ENCODE measurements at places on chromosomes 4 and X.

- DNase-seq = no peak
These were observed 106.4 kb downstream of the ABLIM2 start for GRCh38 chr4:8052160-8052691.

- DNase-seq = no peak
These were observed 58.3 kb upstream of the RAP1GDS1 start for GRCh38 chr4:98202907-98203306.

DNA sequence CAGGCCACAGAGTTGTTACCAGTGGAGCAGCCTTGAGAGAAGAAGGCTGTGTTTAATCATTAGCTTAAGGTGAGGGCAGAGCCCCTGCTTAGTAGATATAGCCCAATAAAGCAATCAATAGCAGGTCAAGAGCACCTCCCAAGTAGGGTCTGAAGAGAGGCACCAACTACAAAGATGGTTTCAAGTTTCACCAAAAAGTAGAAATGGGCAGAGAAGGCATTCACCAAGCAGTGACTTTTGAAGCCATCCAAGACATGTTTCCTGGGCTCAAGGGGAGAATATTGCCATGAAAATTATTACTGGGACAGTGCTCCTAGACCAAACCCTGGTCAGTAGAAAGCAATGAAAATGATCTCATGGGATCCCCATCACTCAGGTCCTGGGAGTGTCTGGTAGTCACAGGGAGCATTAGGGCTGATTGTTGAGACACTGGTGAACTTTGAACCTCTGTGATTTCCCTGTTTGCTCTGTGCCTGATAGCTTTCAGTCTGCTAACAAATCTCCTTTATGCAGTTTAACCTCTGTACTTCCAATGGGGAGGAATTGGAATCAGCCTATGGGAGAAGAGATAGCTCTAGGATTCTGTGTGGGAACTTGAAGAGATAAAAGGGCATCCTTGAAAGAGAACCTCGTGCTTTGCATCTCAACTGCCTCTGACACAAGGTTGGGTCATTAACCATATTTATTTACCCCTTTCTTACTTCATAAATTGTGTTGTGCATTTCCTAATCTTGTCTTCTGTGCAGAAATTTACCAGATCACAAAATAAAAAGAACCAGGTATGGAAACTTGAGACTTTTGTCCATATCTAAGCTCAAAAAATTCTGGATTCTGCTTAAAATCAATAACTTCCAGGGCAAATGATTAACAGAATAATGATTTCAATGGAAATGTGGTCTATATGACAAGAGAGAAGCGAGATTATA, 9.3 kb upstream of the OTC start:
- DNase-seq = no peak

- no peak for DNase-seq
These were observed 60.2 kb upstream of the HS3ST1 start for GRCh38 chr4:11488657-11489452.

DNA sequence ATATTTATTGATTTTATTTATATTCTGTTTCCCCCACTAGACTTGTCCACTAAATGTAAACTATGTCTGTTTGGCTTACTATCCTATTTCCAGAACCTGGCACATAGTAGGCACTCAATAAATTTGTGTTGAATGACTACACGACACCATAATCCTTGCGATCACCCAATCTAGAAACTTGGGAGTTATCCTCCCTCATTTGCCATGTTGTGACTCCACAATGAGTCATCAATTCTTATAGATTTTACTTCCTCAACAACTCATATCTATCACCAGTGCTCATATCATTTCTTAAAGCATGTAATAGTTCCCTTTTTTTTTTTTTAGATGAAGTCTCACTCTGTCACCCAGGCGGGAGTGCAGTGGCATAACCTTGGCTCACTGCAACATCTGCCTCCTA, 39.9 kb upstream of the VAMP7 start:
- DNase-seq = no peak

GRCh38 chrX:71619986-71620385, 1.7 kb upstream of the CXCR3 start:
- no peak for DNase-seq

DNA sequence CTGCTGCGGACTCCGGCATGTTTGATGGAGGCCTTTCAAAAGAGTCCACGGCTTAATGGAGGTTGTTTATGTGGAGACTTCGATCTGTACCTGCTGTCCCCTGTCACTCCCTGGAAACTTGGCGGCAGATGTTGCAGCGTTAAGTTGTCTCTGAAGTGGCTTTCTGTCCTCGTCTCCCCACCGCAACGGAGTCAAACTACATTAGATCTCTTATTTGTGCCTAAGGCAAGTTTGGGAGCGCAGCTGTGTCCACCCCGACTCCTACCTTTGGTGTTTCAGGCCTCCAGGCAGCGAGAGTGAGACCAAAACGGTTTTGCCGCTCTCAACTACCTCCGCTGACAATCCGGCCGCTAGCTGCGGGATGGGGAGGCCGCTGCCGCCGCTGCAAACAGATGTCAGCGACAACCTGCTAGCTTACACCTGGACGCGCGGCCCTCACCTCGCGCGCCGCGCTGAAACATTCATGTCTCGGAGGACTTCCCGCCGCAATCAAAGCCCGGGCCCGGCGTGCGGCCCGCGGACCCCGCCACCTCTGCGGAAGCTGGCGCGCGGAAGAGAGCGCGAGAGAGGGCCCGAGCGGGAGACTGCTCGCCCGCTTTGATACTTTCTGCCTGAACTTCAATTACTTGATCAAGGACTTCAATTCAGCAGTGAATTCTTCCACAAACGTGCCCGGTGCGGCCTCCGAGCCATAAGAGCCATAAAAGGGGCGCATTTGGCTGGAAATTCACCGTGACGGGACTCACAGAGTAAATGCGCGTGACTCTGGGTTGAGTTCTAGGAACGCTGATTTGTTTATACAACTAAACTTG, 108.4 kb downstream of the ANTXR2 start:
- DNase-seq = peak; percentile 88

DNA sequence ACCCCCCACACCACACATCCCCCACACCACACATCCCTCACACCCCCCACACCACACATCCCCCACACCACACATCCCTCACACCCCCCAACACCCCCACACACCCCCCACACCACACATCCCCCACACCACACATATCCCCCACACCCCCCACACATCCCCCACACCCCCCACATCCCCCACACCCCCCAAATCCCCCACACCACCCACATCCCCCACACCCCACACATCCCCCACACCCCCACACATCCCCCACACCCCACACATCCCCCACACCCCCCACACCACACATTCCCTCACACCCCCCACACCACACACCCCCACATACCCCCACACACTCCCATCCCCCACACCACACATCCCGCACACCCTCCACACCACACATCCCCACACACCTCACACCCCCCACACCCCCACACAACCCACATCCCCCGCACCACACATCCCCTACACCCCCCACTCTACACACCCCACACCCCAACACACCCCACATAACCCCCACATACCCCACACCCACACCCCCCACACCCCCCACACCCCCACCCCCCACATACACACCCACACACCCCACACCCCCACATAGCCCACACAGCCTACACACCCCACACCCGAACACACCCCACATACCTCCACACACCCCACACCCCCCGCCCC, 172.9 kb downstream of the DCLK2 start:
- no peak for DNase-seq

DNA sequence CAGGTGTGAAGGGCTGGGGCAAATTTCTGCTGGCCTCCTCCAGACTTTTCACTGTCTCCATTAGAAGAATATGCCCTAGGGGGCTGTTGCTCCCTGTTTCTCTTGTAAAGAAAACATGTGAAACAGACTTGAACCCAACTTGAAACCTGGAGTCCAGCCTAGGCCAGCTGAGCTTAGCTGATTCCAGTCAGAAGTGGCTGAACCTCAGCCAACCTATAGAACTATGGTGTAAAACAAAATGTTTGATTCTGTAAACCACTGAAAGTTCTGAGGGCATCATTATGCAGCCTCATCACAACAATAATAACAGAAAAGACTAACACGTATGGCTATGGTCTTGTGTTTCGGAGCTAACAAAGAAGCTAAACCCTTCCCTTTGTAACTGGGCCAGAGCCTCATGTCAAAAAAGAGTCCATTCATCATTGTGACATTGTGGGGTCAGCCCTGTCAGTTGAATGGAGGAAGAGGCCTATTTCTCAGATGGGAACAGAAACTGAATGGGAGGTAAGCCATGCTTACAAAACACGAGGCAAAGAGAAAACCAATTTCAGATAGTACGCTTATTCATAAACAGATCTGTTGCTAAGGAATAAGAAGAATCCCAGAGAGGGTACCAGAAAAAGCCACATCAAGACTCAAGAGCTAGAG, 34.1 kb downstream of the SETD7 start:
- peak; percentile 65 for DNase-seq

DNA sequence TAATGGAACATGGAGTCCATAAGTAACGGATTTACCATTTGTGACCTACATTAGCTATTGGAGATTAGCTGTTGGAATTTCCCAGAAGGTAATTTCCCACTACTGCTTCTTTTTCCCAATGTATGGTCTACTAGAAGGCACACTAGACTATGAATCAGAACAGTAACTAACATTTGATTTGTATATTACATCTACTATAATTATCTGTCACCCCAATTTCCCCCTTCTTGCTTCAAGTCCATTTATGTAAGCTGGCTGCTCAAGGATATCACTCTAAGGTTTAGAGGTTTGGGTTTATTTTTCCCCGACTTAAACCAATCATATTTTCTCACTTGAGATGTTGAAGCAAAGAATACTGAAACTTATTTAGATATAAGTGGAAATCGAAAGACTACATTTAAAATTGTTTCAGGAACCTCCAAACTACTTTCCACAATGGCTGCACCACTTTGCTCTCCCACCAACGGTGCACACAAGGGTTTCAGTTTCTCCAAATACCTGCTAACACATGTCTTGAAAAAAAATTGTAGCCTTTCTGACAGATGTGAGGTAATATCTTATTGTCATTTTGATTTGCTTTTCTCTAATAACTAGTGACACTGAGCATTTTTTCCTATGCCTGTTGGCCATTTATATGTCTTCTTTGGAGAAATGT, 33.3 kb upstream of the H2AZ1 start:
- DNase-seq = no peak

GRCh38 chrX:121642415-121642814, 595.0 kb downstream of the GLUD2 start:
- DNase-seq = no peak

DNA sequence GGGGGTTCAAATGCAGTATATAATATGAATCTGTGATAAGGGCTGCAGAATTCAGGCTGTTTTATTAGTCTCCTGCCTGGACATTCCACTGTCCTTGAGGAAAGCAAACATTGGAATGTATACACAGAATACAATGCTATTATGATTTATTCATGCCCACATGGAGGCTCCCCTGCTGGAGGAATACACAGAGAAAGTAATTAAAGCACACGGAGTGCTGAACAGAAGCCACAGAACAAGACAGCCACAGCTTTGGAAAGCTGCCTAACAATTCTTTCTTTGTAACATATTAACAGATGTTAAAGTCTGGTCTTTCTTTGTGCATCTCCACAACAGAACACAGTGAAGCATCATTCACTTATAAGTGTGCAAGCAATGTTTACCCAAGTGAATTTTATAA, 155.8 kb downstream of the ARAP2 start:
- peak; percentile 36 for DNase-seq

GRCh38 chr4:180054291-180054690, 2188.9 kb upstream of the TENM3 start:
- DNase-seq = no peak

GRCh38 chrX:77446908-77447652, at the start of gene FGF16:
TSS of gene FGF16 (plus strand) at chrX:77447389. CDS start at chrX:77447675, 286 bp downstream.
- DNase-seq = peak; percentile 58

GRCh38 chrX:40952855-40953254, 132.4 kb upstream of the USP9X start:
- DNase-seq = no peak

GRCh38 chr4:23422878-23423277, 467.0 kb downstream of the PPARGC1A start:
- DNase-seq = no peak

GRCh38 chr4:21795091-21795490, 153.5 kb downstream of the KCNIP4 start:
- DNase-seq = no peak

DNA sequence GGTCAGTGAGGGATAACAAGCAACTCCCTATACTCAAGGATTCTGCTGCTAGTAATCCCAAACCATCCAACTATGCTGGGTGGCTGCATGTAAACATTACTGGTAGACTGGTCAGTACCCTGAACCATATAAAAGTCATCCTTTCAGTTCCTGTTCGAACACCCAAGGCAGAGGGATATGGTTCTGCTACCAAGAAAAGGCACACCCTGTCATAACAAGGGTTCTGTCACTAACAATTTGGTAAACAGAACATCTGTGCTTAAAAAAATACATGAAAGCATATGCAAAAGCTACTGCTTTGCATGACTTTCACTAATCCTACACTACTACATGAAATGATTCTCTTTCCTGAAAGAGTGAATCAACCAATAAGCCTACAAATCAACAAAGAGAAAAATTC, 76.8 kb upstream of the MCF2 start:
- DNase-seq = no peak

DNA sequence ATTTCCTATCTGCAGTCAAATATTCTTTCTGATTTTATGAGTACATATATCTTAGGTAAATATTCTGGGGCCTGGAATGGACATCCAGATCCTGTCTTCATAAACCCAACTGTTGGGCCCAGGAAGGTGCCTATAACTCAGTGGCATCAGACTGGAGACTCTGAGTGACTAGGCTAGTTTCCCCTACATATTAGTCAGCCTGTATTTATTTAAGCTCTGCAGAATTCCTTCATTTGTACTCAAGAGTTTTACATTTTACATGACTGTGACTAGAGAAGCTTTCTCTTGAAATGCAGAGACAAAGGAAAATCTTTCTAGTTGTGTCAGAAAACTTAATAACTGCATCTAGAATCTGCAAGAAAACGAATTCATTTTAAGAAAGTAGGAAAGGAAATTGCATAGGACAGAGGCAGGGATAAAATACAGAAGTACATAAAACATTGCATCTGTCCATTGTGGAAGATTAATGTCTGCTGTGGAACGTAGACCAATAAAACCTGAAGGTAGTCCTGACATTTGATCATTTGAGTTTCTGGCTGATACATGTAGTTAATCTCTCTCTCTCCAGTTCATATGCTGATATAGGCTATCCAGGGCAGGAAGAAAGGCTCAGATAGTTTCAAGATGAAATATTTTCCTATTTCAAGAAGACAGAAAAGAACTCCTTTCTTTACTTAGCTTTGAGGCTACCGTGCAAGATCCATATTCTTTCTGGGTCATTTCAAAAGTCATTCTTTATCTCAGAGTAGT, 78.2 kb downstream of the OPHN1 start:
- no peak for DNase-seq

- no peak for DNase-seq
These were observed 63.0 kb downstream of the WFS1 start for GRCh38 chr4:6332669-6333050.

GRCh38 chr4:184053434-184053833, 148.3 kb downstream of the STOX2 start:
- no peak for DNase-seq

GRCh38 chrX:102154900-102155805, 624 bp downstream of the BEX5 start:
- peak; percentile 75 for DNase-seq

- no peak for DNase-seq
These were observed 145.4 kb downstream of the FNIP2 start for GRCh38 chr4:158914218-158914617.

- DNase-seq = peak; percentile 15
These were observed 168.7 kb downstream of the PRDM5 start for GRCh38 chr4:120753854-120754253.

- peak; percentile 26 for DNase-seq
These were observed 2.6 kb downstream of the SLC25A31 start for GRCh38 chr4:127732623-127733328.

All from retina (tissue), 1 donor.